GM19239 (cell line): ENCODE measurements at places on chromosomes 7 and 10.

DNA sequence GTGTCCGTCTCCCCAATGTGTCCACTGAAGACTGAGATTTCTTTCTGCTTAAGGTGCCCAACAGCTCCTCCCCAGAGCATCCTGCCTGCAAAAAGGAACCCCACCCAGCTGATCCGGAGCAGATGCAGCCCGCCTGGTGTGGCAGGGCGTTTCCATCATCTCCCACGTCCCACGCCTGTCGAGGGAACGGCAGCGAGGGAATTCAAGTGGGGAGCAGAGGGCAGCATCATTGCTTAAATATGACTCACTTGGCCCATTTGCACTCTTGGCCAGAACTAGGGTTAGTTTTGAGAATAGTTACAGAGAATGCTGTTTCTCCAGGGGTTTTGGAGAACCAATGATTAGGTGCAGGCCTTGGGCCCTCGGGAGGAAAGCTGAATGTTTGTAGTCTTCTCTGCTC, 20.8 kb downstream of the VWA2 start:
- no peak for DNase-seq

DNA sequence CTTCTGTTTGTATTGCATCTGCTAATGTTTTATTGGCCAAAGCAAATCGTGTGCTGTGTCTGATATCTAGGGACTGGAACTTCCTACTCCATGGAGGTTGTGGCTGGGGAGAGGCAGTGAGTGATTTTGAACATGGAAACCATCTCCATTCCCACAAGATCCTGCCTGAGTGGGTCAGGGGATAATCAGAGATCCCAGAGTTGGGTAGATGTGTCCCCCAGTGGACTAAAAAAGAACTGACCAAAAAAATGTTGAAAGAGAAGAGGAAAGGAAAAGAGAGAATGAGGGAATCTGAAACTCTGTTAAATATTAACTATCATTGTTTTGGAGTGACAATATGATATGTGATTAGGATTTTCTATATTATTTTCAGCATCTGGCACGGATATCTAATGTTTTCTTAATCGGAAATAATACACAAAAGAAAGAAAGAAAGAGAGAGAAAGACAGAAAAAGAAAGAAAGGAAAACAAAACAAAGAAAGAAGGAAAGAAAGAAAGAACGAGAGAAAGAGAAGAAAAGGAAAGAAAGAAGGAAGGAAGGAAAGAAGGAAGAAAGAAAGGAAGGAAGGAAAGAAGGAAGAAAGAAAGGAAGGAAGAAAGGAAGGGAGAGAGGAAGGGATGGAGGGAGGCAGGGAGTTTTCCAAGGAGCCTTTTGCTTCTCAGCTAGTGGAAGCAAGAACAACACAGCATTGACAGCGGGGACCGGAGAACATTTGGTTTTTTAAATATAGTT, 638.5 kb downstream of the CCSER2 start:
- DNase-seq: no peak

GRCh38 chr10:15015451-15015850, 28.3 kb upstream of the OLAH start:
- DNase-seq: no peak

GRCh38 chr10:3537518-3537917, 247.5 kb downstream of the KLF6 start:
- DNase-seq: no peak

- no peak for DNase-seq
These were observed 243.2 kb upstream of the SLC26A5 start for GRCh38 chr7:103689255-103689654.

GRCh38 chr10:116209781-116210180, 63.2 kb downstream of the GFRA1 start:
- no peak for DNase-seq

DNA sequence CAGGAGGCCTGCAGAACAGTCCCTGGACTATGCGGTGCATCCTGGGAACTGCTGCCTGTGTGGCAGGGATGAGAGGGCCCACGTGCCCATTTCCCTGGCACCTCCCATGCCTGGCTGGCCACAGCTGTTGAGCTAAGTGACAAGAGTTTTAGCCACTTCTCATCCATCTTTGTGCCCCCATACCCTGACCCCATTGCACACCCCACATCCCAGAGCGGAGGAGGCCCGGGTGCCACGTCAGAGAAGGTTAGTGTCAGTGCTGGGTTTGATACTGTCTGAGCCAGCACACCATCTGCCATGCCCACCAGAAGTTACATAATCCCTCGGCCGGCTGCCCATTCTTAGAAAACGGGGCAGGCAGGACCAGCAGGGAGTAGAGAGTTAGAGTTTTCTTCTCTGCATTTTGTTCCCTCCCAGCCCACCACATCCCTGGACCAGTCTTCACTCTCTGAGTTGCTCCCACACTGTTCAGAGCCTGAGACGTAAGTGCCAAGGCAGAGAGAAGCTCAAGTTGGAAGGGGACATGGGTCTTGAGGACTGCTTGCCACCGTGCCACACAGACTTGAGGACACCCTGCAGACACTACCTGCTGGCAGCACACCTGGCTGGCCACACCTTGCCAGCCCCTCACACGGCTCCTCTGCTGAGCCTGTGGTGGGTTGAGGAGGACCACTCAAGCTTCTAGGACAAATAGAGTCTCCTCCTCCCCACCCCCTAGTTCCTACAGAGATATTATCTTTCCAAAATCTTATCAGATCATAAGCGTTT, 13.1 kb downstream of the UNC5B start:
- no peak for DNase-seq

DNA sequence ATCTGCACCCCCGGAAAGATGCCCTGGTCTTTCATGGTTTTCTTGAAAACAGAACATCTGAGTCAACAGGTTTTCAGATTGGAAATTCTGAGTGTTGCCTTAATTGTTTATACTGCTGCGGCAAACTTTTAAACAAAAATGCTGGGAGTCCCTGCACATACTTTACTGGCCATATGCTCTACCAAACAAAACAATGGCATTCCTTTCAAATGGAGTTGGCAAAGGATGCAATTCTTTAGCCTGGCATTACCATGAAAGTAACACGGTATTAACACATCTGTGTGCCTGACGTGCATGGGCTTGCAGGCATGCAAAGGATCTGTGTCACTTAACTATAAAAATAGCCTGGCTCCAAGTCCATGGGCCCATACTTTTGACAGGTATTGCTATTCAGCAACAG, 4.2 kb downstream of the INHBA start:
- DNase-seq: no peak

GRCh38 chr10:127910464-127910770, 3.5 kb downstream of the PTPRE start:
- no peak for DNase-seq

DNA sequence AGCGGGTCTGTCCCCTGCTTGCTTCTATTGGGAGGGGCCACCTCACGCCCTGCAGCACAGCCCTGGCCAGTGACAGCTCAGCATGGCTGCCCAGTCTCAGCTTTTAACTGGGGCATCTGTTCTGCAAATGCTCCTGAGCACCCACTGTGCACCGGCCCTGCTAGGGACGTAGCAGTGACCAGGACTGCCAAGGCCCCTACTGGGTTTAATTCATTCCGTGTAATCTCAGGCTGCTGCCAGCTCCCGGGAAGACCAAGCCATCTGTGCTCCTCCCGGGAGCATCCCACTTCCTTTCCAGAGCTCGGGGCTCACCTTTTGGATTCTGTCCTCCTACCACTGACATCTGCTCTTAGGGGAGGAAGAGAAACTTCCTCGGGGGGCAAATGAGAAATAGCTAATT, 85.2 kb downstream of the ADARB2 start:
- DNase-seq: no peak

DNA sequence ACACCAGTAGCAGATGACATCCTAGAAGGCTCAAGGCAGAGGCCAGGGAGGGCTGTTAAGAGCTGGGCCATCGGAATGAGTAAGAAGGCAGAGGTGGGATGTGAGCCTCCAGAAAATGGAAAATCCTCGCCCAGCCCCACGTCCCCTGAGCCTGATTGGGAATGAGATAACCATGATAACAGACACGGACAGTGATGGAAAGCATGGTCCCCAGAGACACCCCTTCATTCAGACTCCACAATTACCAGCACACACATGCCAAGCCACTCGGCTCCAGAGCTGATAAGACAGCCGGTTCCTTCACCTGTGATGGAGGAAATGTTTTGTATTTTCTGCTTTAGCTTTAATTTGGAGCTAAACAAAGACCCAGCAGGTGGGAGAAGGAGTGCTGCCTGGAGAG, 106.0 kb downstream of the GRID1 start:
- DNase-seq: no peak

DNA sequence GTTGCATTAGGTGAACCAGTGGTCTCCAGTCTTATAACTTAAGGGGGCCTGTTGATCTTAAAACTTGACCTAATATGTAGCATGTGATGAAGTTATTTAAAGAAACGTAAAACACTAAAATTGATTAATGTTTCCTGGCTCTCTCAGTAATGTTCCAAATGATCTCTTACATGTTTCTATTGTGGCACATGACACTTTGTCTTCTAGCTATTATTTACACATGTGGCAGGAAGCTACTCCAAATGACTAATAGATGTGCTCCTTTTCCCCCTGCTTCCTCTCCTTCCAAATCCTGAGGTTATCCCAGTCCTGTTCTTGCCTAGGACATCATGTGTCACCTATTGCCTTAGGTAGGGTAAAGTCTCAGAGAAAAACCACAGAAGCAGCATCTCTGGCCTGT, 89.4 kb downstream of the FAS start:
- DNase-seq: no peak

GRCh38 chr10:43692051-43692825, 43.6 kb upstream of the ZNF32 start:
- no peak for DNase-seq

DNA sequence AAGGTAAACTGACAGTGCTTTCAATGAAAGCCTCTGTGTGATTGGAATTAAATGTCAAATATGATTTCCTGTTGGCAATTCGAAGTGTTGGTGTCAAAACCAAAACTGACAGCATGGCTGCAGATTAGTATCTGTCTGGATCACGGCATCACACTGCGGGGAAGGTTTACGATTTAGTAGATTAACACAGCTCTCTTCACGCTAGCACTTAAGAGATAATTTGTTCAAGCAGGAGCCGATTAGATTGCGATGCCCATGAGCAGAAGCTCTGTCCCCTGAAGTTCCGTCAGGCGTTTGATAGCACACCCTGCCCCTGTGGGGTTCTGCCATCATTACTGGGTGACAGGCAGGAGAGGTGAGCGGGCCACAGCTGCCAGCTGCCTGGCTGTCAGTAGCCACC, 279.5 kb upstream of the AUTS2 start:
- DNase-seq: no peak

DNA sequence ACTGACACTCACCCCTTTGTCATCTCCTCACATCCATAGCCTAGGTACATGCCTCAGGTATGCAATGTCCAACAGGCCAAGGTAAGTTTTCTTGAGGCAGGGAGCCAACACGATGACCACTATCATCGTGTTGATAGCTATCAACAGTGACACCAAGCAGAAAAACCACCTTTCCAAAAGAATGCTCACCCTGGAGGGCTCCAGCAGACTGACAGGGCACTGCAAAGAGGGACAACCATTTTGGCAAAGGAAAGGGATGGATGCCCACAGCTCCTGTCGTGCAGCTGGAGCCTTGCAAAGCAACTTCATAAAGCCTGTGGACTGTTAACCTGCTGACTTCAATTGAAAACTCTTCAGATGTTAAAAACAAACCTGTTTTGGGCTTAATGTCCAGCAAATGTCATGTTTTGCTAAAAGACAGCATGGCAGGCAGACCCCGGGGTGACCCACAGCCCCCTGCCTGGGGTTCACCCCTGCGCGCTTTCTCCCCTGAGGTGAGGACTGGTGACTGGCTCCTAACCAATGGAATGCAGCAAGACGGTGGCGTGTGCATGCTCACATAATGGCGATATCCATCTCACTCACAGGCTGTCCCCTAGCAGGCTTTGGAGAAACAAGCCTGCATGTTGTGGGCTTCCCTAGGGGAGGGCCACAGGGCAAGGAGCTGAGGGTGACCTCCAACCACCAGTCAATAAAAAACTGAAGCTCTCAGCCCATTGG, 293.8 kb downstream of the TCERG1L start:
- DNase-seq: no peak

DNA sequence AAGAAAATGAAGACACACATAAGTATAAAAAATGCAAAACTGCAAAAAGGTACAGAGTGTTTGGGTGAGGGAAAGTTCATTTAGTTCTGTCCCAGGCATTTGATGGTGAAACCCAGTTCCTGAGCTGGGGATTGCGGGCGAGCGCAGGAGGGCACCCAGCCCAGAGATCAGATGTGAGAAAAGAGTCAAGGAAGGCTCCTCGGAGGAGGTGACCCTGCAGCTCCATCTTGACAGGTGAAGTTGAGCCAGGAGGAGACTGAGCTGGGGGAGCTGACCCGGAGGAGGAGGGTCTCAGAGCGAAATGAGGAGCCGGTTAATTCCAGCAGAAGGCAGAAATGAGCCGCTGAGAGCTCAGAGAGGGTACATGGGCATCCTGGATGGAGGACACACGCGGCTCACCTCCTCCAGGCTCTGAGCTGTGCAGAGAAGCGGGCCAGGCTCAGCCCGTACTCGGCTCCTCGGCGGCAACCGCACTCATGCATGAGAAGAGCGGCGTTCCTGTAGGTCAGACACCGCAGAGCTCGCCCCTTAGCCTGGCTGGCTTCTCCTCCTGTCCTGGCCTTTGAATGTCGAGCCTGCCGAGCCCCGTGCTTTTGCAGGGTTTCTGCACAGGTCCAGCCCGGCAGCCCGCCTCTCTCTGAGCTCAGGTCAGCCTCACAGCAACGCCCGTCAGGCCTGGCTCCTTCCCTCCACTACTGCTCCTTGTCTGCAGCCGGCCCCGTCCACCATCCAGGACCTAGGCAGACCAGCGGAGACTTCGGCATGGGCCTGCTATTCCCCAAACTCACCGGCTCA, 9.5 kb upstream of the RAMP3 start:
- no peak for DNase-seq

- DNase-seq: no peak
These were observed 55.0 kb downstream of the SORBS1 start for GRCh38 chr10:95506056-95506737.

- no peak for DNase-seq
These were observed 5.6 kb downstream of the TMEM168 start for GRCh38 chr7:112784603-112785002.

- DNase-seq: no peak
These were observed 518.9 kb upstream of the CELF2 start for GRCh38 chr10:10498781-10499180.

DNA sequence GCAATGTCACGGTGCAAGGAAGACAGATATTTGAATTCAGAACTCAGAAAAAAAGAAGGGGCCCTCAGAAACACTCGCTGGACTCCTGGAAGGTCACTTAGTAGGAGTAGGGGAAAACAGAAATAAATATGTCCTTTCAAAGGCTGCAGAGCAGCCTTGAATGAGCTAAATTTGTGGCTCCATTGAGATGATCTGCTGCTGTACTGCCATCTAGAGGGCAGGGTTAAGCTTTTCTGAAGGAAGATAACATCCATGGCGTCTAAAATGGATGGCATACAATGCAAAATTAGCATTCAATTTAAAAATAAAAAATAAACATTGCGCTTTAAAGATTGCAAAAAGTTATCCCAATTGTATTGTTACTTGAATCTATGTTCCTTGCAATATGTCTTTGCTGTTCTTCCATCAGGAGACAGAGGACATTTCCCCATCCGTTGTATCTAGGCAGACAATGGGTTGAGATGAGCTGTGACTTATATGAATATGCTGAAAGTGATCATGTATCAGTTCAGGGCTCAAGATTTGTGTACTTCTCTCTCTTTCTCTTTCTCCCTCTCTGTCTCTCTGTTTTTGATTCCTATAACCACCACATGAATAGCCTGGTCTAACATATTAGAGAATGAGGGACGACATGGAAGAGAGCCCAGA, 642.2 kb downstream of the SH2D4B start:
- peak; percentile 3 for DNase-seq
